ENCODE measurements at places on chromosomes 3 and 15.

DNA sequence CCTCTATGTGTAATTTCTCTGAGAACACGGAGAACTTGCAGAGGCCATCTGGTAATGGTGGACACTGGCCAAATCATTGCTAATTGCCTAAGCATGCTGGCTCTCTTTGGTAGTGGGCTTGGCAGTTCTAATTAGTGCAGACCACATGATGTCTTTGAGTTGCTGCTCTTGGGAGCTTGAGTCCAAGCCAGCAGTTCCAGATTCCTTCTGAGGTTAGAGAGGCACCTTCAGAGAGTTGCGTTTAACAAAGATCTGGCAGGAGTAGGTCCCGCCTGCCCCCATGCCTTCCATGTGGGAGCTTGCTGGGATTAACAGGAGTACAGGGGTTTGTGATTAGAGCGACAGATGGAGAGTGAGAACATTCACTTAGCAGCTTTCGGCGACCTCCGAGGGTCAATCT, 449.0 kb upstream of the LMCD1 start:
- DNase-seq: no peak

GRCh38 chr15:57330619-57331340, 45.5 kb upstream of the CGNL1 start:
- DNase-seq: no peak

GRCh38 chr3:64266065-64266931, 41.0 kb upstream of the PRICKLE2 start:
- DNase-seq: no peak

DNA sequence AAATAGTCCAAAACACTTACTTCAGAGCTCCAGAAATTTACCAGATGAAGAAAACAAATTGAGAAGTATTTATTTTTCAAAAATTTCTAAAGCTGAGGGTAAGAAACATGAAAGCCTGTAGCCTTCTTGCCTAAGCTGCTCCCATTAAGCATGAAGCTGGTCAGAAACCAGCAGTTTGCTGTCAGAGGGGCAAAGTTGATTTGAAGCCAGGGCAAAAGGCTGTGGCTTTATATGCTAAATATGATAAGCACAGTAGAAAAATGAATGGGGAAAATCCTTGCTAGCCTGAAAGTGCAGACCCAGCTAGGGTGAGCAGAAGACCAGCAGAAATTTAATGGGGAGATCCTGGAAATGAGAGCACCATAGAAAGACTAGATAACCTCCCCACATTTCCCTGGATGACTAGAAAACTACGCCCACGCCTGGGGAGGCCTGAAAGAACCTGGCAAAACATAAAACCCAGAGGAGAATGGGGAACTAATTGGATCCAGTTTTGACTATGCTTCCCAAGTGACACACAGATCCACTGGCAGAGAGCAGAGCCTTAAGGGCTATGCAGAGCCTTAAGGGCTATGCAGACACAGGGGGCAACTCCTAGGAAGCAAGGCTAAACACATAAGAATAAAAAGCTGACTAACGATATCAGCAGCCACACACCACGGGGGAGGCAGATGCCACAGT, 43.0 kb upstream of the HEG1 start:
- DNase-seq: no peak

DNA sequence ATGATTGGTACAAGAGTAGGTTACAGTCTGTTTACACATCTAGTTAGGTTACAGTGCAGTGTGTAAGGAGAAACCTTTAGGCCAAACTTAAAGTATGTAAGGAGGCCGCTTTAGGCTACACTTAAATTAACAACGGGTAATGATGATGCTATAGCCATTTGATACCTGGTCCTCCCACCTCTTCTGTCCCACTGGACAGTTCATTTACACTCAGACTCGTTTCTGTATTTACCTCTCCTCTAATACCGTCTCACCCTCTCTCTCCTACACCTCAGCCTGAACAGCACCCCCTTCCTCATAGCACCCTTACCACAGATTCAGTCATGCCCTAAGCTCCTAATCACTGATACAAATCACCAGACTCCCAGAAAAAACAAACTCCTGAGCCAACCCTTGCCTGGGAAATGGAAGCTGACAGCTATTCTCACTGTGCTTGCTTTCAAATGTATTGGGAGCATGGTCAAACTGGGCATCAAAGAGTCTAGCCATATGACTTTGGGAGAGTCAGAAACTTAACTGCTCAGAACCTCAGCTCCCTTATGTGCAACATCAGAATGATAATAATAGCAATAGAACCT, 241.3 kb upstream of the SETMAR start:
- no peak for DNase-seq

- no peak for DNase-seq
Measured at GRCh38 chr3:121690777-121691405, 30.2 kb upstream of the HCLS1 start.

DNA sequence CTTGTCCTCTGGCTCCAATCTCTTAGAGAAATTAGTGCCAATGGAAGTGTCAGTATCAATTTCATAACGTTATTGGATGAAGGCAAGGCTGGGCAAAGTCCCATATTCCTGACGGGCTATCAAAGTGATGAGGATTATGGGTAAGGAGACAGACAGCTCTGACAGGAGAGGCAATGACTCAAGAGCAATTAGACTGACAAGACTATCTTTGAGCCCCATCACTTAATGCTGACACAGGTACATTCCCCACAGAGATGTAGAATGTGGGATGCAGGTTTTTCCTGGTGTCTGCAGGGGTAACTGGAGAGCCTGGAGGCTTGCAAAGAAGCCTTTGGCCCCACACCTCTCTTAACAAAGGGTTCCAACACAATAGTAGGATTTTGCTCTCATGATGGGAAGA, 208.3 kb downstream of the NTRK3 start:
- no peak for DNase-seq

- no peak for DNase-seq
Measured at GRCh38 chr3:141306276-141306675, 62.0 kb upstream of the ZBTB38 start.

DNA sequence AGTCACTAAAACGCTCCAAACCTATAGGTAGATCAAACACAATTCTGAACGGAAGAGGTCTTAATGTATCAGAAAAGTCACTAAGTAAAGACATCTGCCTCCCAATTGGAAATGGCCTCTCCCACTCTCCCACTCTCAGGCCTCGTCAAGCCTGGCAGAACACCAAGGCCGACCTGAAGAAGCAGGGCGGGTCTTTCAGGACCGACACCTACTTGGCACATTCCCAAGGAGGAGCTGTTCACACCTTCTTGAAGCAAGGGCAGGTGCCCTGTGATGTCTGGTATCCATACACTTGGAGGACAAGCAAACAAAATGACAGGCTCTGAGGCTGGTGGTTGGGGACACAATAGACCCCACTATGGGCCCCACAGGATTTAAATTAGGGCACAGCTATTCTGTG, 30.0 kb downstream of the XXYLT1 start:
- no peak for DNase-seq

- DNase-seq: no peak
Measured at GRCh38 chr3:103085465-103085864, 650.6 kb downstream of the ZPLD1 start.

DNA sequence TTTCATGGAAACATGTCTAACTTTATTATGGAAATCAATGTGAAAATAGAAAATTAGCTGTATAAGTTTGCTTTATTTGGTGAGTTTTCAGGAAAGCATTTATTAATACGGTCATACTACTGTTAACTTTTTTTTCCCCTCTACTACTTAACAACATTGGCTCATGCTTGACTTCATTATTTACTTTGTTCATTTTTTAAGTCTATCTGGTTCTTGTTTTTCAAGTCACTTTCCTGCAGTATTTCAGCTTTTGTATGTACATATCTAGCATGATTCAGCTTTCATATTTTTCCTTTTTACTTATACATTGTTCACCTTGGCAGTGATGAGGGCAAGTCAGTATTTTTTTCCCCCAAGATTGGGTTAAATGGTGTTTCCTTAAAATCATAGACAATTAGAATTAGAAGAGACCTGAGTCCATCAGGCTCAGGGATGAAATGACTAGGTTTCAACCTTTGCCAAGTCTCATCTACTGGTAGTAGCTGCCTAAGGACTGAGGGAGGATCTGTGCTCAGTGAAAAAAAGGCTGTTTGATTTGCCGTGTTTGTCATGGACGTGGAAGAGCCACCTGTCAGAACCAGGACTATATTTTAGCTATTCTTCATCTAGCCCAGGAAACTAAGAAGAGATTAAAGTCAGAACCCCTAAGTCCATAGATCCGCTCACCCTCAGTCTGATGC, 15.4 kb downstream of the TMOD3 start:
- no peak for DNase-seq

- DNase-seq: no peak
Measured at GRCh38 chr3:101665357-101665756, 11.6 kb downstream of the ZBTB11 start.

- no peak for DNase-seq
Measured at GRCh38 chr15:100569391-100569790, 32.6 kb downstream of the LINS1 start.

DNA sequence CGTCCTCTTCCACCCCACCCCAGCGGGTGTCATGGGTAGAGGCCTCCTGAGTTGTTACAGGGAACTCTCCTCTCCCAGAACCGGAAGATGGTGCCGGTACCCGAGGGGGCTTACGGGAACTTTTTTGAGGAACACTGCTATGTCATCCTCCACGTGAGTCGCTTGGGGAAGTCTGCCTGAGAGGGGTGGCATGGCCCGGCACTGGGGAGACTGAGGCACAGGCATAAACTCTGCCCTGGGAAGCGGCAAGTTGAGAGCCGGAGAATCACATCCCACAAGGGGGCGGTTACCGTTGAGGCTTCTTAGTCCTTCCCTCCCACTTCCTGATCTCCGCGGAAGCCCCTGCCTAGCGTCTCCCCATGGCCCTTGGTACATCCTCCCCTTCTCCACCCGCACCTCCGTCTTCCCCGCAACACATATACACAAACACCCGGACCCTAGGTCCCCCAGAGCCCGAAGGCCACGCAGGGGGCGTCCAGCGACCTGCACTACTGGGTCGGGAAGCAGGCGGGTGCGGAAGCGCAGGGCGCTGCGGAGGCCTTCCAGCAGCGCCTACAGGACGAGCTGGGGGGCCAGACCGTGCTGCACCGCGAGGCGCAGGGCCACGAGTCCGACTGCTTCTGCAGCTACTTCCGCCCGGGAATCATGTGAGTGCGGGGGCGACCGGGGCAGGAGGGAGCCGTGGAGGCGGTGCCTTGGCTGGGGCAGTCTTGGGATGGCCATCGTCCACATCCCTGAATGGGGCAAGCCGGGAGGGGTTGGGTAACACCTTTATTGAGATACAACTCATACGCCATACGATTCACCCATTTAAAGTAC, 3.4 kb downstream of the VILL start:
- peak; percentile 51 for DNase-seq

- DNase-seq: no peak
Measured at GRCh38 chr3:69143612-69144011, 21.2 kb upstream of the LMOD3 start.

GRCh38 chr3:108088697-108089096, 2.1 kb downstream of the CD47 start:
- DNase-seq: peak; percentile 37

DNA sequence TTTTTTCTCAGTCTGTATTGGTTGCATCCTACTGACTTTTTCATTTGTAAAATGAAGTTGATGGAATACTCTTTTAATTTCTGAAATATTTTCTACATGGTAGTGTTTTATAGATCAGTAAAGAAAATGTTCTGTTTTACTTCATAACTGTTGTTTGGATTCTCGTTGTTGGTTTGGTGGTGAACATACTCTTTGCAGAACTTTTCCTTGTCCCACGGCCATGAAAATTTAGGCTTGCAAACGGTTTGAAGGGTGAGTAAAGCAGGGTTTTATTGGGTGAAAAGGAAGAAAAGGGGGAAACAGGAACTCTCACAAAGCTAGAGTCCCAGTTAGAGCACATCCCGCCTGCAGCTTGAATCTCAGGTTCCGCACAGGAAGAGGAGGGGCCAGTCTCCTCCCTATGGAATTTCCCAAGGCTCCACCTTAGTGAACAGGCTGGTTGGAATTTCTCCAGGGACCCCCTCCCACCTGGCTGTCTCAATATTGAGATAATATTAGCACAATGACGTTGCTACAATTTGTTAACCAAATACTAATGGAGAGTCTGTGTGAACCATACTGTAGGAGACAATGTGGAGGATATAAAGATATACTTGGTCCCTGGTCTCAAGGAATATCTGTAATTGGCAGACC, 5.6 kb downstream of the PDCD6IP start:
- DNase-seq: no peak

DNA sequence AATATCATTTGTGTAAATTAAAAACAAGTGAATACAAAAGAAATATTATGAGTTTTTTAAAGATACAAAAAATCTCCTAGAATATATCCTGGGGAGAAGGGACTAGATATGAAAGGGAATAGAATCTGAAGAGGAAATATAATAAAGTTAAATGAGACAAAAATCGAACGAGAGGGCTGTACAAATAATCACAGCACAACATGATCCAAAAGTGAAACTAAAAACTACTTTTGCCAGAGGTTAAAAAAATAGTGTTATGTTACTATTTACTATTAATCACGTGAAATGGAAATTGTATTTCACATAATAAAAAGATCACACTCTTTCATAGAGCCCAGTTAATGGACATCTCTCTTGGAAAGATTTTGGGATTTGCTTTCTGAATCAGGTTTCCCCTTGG, 28.6 kb downstream of the CGGBP1 start:
- no peak for DNase-seq

DNA sequence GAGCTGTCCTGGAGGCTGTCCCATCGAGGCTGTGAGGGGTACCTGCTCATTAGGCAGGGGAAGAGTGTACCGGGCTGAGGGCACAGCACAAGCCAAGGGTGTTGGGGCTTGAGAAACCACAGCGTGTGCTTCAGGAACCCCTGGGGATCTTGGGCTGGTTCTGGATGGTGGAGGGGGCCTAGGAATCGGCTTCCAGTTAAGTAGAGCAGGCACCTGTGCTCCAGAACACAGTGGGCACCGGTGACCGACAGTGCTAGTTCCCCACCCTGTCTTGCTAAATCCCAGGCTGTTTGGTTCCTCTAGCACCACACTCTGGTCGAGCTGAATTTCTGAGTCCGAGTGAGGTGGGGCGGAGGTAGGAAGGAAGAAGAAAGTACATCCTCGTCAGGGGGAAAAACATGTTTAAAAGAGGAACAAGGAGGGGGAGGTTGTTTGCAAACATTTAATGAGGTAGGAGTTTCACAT, 29.1 kb downstream of the SLC6A6 start:
- DNase-seq: no peak

DNA sequence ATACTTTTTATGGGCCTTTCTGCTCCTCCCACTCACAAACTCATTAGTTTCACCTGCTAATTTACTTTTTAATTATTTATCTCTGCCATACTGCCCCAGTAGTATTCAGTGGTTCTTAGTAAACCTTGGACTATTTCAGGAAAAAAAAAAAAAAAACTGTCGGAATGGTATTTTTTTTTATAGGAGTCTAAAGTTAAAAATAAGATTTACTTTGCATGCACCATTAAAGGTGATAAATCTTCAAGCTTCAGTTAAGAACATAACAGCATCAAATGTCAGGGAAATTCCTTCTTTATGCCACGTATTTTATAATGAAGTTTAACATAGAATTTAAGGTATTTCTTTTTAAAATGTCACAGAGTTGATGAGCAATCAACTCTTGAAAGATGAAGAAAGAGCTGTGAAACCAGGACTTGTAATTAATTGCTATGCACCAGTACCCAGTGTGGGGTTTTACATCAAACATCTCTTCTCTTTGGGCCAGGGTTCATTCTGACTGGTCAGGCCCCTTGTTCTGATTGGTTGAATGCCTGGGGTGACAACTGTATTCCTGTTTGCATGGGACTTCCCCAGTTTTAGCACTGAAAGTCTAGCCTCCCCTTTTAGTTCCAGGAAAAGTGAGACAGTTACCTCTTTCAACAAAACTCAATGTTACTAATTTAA, 40.3 kb upstream of the PTPRG start:
- DNase-seq: no peak

- DNase-seq: no peak
Measured at GRCh38 chr3:47849699-47850563, 47.0 kb downstream of the DHX30 start.
